ENCODE measurements at places on chromosomes 5 and 9.
A peak's percentile ranks its signal among the peaks of the same experiment; 100 is the strongest.

DNA sequence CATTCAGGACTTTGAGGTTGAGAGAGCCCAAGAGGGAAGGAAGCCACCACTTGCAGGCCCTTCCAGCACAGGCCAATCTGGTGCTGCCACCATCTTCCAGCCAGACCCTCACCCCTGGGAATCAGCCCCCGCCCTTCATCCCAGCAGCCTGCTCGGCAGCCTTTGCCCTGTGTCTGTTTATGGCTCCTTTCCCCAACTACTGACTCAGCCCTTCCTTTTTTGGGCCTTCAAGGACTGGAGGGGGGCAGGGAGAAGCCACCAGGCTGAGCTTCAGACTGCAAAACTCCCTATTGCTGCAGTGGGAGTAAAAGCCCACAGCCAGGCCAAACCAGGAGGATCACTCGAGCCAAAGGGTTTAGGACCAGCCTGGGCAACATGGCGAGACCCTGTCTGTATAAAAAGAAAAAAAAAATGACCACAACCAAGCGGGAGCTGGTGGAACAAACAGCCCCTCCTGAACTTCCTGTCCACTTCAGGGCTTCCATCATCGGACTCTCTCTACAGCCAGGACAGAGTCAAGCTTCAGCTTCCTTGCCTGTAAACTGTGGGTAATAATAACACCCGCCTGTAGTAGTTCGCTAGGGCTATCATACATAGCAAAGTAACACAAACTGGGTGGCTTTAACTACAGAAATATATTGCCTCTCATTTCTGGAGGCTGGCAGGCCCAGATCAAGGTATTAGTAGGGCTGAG is 85.9 kb upstream of the IL17B start:
- no peak for DNase-seq

DNA sequence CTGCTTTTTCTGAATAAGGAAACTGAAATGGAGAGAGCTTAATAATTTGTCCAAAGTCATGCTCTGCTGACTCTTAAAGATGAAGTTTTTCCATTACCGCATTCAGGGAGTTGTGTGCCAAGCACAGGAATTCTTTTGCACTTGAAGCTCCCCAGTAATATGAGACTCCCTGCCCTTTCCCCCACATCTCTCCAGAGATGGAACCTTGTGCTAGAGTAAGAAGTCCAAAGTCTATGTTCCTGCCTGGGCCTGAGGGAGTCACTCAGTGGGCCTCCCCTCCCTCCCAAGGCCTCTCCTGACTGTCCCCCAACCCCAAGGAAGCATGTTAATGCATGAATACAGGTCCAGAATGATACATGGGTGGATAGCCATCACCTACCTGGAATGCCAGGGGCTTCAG is 173.3 kb upstream of the SEMA6A start:
- no peak for DNase-seq

DNA sequence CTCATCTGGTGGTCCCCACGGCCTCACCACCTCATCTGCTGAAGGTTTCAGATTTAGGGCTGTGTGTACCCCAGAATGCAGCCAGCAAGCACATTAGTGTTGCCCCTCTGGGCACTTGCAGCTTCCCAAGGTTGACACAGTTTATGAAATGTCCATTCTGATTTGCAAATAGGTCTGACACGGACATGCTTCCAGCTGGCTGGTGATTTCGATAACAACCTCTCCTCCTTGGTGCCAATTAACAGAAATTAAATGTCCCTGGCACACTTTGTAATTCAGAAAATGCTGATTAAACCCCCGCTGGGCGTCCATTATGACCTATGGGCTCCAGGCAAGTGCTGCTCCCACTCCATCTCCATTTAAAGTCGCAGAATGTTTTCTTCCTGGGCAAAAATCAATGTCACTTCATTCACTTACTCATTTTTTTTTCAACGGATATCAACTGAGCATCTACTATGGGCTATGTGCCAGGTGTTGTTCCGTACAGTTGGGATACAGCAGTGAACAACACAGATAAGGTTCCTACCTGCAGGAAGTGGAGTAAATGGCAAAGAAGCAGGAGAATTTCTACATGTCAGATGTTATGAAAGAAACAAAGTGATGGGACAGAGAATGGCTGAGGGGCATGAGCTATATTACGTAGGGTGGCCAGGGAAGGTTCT is 32.0 kb downstream of the PLAC8L1 start:
- DNase-seq: no peak

GRCh38 chr5:77748160-77748559 is 28.0 kb downstream of the TBCA start:
- no peak for DNase-seq

DNA sequence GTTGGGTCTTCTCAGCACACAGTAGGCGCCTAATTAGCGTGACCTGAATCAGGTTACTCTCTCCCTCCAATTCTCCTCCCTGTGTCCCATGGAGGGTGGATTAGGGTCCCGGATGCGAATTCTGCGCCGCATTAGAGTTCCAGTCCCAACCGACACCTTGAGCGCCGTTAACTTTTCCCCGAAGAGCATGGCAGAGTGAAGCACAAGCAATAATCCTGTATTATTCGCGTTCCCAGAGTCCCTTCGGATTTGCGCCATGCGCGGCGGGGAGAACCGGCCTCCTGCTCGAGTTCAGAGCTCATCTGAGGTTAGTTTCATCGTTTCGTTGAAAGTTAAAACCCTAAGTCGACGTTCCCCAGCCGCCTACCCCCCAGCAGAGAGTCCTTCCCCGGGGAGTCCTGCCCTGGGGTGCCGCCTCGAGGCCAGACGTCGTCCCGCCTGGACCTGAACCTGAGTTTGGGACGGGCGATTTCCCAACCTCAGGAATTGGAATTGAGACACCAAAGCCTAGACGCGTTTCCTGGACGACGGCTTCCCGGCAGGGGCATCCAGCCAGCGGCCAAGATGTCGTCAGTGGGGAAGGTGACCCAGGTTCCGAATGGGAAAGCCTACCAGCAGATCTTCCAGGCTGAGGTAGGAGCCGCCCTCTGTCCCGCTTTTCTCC is at the start of gene CCDC180:
Gene CCDC180, plus strand, starts transcription at position 160 of the 664 bp plus-strand sequence. Its CDS starts 405 bp downstream, at position 565.
- DNase-seq: no peak

DNA sequence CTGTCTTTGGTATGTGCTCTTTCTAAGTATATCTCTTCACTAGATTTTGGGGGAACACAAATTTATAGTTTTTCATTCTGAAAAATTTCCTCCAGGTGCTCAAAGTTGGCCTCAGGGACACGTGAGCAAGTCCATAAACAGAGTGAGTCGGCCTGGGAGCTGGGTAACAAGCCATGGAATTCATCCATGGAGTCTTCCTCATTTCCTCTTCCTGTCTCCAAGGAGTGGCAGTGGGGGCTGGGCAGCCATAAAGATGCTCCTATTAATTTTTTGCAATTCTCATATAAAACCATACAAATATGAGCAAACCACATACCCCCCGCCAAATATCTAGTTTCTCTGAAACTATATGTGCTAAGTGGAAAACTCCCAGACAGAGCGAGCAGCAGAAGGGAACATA is 136.6 kb upstream of the OTULINL start:
- no peak for DNase-seq

GRCh38 chr9:36141761-36142160 is 5.2 kb downstream of the GLIPR2 start:
- no peak for DNase-seq

- DNase-seq: no peak
These were observed 277 bp downstream of the EIF4E1B start for GRCh38 chr5:176630681-176631222.

GRCh38 chr9:105216440-105217178 is 27.8 kb upstream of the SLC44A1 start:
- DNase-seq: no peak

- no peak for DNase-seq
These were observed 20.2 kb downstream of the ORM2 start for GRCh38 chr9:114349713-114350480.

GRCh38 chr9:112288029-112288428 is 45.4 kb downstream of the PTBP3 start:
- DNase-seq: peak; percentile 56

DNA sequence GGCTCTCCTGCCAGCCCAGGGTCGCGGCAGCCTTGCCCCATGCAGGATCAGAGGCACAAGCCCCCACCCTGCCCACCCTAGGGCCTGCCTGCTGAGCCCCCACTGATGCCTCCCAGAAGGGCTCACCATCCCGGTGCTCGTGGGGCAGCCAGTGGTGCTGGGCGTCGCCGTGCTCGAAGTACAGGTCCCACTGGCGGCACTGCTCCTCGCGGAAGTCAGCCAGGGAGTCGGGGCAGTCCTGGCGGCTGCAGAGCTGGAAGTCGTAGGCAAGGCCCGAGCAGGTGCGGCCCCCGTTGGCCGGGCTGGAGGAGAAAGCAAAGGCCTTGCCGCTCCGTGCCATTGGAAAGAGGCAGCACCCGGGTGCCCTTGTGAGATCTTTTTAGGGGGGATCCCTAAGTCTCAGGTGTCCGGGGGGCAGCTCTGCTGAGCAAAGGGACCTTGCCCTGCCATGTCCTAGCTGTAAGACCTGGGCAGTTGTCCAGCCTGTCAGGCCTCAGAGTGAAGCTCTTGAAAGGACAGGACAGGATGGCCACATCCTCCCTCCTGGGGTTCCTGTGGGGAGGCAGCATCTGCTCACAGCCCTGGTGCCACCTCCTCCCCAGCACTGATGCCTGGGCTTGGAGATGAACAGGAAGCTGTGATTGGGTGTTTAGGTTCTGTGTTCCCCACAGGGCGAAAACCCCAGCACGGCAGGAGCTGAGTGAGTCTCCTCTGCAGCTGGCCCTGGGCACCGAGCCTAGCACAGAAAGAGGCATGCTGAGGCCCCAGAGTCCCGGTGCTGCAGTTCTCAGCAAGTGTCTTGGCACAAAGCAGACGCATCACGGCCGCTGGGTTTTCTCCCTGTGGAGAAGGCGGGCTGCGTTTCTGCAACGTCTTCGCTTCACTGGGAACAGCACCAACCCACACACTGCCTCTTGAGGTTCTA is 77.7 kb downstream of the ZNF354C start:
- DNase-seq: no peak

GRCh38 chr9:120924698-120925534 is 1.7 kb downstream of the TRAF1 start:
- DNase-seq: no peak

- DNase-seq: no peak
These were observed 308.0 kb downstream of the DOCK8 start for GRCh38 chr9:522658-523057.

GRCh38 chr5:98992552-98992951 is 63.7 kb upstream of the CHD1 start:
- no peak for DNase-seq

GRCh38 chr5:1851290-1851934 is 31.3 kb downstream of the IRX4 start:
- no peak for DNase-seq

DNA sequence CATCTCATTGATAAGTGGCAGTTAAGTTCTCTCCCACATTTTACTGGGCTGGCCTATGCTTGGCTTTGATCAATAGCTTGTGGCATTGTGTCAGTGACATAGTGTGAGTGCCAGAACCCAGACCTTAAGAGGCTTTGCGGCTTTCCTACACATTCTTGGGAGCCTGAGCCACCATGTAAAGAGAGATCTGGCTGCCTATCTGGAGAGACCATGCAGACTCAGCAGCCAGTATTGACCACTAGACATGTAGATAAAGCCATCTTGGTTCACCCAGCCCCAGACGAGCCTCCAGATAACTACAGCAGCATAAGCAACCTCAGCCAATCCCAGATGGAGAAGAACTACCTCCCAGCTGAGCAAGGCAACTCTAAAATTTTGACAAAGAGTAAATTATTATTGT is 28.6 kb downstream of the C9orf153 start:
- DNase-seq: no peak

DNA sequence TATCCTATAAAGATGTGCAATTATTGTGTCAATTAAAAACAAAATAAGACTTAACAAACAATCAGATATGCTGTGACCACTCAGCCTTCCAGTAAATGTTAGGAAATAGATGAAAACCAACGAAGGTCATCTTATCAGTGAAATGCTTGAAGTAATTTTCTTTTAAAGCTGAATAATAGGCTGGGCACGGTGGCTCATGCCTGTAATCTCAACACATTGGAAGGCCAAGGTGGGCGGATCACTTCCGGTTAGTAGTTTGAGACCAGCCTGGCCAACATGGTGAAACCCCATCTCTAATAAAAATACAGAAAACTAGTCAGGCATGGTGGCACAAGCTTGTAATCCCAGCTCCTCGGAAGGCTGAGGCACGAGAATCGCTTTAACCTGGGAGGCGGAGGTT is 31.2 kb downstream of the NLN start:
- DNase-seq: no peak

GRCh38 chr5:155027993-155028629 is 14.6 kb downstream of the KIF4B start:
- no peak for DNase-seq

DNA sequence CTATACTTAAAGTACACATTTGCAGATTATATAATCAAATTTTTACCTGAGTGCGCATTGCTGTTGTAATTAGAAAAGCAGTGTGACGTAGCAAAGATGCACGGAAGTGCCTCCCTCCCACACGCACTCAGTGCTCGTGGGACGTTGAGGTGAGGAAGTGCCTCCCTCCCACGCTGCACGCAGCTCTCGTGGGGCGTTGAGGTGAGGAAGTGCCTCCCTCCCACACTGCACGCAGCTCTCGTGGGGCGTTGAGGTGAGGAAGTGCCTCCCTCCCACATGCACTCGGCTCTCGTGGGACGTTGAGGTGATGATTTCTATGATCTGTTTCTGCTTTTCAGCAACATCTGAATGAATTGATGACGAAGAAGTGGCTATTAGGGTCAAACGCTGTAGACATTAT is 21.0 kb downstream of the EXOC3 start:
- no peak for DNase-seq

DNA sequence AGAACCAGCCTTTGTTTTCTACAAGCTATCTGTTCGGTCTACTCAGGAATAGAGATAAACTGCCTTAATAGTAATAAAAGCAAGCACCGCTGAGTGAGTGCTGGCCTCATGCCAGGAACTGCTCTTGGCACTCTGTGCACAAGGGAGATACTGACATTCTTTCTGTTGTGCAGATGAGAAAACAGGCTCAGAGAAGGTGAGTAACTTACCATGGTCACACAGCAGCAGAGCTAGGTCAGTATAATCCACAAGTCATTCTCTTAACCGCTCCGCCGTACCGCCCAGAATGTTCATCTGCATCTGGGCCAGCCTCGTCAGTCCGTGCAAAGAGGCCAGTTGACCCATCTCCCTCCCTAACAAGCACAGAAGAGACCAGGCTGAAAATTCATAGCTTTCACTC is 27.4 kb downstream of the QRFP start:
- DNase-seq: peak; percentile 23
